Midbrain (tissue), 1 donor: ENCODE measurements at places on chromosomes 1 and 21.

DNA sequence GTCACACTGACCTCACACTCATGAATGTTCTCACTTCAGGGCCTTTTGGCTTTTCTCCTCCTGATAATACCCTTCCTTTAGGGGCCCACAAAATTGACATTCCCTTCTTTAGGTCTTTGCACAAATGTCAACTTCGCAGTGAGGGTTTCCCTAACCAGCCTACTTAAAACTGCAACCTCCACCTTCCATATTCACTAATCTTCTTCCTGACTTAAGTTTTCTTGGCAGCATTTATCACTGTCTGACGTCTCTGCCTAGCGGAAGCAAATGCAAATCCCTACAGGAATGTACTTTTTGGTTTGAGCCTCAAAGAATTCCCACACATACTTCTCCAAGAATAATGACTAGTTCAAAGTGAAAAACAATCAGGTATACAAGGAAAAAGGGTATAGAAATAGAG, 32.8 kb downstream of the INTS7 start:
- no peak for DNase-seq

- no peak for DNase-seq
Observed at GRCh38 chr21:46555678-46556077, 49.2 kb downstream of the S100B start.

DNA sequence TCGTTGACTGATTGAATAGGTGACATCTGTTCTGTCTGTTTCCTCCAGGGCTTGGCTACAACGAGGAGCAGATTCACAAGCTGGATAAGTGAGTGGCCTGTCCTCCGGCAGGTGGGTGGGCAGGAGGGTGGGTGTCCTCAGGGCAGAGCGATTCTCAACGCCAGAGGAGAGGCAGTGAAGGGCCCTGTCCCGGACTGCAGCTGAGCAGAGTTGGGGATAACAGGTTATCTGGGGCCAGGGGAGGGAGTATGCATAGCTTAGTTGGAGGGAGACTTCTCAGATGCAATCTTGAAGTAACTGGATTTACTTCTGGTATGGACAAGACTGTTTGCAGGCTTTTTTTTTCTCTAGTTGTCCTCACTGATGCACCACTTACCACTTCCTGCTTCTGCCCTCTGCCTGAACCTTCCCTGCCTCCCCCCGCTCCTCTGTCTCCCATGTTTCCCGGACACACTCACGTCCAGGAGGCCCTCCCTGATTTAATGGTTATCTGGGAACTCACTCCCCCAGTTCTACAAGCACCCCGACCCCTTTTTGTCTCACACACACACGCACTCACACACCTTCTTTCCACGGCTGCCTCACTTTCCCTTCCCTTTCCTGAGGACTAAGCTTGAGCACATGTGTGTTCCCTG, 16.4 kb upstream of the RASSF5 start:
- no peak for DNase-seq

- DNase-seq = peak; percentile 72
Observed at GRCh38 chr1:9455487-9456234, 83.6 kb upstream of the SLC25A33 start.

DNA sequence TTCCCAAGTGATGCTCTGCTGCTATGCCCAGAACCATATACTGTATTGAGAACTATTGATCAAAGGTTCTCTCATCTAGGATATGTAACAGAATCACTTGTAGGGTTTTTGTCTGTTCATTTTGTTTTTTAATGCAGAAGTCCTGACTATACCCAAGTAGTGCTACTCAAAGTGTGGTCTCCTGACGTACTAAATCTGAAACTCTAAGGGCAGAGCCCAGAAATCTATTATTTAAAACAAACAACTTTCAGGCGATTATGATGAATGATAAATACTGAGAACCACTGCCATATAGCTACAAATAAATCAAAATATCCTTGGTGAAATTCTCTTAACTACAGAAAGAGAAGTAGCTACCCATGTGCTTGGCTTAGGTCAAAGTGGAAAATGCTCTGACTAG, 10.1 kb downstream of the ZZZ3 start:
- no peak for DNase-seq

DNA sequence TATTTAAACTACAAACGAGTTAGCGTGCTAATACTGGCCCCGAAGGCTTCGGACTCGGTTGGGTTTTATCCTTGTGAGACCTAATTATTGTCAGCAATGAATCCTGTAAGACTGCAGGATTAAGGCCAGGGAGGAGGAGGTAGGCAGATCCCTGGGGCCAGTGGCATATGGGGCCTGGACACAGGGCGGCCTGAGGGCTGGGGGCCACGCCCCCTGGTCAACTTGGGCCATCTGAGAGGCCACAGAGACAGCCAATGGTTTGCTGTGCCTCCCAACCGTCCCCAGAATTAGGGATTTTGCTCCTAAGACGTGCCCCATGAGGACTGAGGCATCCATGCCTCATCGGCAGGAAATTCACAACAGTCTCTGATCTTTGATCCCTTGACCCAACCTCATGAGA, 31.1 kb upstream of the DISP3 start:
- no peak for DNase-seq

DNA sequence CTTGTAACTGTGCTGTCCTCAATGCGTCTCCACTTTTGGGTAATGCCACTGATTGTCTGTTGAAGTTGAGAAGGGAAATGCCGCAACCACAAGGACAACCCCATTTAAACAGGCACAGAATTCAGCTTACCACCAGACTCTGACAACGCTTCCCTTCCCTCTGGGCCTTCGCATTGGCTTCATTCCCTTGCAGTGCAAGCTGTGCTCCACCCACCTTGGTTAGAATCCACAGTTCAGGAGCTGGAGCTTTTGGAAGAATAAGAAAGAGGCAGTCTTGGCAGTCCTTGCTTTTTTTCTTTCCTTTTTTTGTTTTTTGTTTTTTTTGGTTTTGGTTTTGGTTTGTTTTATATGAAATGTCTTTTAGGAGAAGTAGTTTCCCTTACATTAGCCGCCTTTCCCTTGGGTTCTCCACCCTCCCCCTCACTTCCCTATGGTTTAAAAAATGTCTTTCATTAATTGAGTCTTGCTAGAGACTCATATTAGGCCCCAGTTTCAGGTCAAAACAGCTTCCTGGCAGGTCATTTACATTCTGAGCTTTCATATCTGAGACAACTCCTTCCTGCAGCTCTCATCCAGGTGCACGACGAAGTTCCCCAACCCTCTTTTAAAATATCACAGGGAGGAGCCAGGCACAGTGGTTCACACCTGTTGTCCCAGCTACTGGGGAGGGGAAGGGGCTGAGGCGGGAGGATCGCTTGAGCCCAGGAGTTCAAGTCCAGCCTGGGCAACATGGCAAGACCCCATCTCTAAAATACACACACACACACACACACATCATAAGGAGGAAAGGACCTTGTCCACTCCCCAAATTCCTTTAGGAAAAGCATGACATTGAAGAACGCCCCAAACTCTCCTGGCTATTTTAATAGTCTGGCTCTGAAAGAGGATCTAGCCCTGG, 20.7 kb upstream of the LAX1 start:
- DNase-seq = peak; percentile 55

- no peak for DNase-seq
Observed at GRCh38 chr1:232675260-232675659, 45.3 kb upstream of the SIPA1L2 start.

- no peak for DNase-seq
Observed at GRCh38 chr1:186943891-186944686, 115.3 kb downstream of the PLA2G4A start.

DNA sequence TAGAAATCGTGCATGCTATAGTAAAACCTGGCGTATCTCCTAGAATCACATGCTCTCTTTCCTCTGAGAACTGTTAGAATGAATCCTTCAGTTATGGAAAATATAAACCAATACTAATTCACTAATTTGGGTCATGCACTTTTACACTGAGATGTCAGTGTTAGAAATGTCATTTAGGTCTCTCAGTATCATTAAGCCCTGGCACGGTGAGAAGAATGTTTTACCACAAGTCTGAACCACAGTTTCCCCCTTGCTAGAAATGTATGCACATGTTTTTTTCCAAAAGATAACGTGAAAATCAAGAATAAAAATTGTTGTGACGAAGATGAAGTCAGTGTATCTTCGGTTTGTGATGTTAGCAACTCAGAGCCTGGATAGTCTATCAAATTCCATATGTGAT, 1062.7 kb upstream of the NCAM2 start:
- DNase-seq = no peak

GRCh38 chr1:12229835-12230548, at the start of gene VPS13D:
VPS13D (plus strand) TSS chr1:12230030; CDS start chr1:12234267, 4,237 bp downstream.
- DNase-seq = peak; percentile 81

DNA sequence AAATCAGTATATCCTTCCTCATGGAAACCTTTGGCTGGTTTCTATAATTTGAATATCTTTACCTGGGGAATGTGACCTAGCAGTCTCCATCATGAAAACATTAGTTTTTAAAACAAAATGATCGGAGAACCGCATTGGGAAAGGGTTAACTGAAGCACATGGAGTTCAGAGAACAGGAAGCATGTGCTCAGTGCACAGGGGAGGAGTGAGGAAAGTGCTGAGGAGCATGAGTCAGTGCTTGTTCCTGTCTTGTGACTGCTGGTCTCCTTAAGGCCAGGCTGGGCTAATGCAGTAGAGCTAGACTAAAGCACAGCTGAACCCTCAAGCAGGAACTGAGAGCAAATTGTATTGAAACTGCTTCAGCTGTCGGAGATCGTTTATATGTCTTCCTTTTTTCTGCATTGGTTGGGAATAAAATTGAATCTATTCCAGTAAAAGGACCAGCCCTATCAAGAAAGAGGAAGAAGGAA, 5.8 kb downstream of the IFI16 start:
- DNase-seq = peak; percentile 42

GRCh38 chr1:114668784-114669561, 876 bp downstream of the DENND2C start:
- no peak for DNase-seq

DNA sequence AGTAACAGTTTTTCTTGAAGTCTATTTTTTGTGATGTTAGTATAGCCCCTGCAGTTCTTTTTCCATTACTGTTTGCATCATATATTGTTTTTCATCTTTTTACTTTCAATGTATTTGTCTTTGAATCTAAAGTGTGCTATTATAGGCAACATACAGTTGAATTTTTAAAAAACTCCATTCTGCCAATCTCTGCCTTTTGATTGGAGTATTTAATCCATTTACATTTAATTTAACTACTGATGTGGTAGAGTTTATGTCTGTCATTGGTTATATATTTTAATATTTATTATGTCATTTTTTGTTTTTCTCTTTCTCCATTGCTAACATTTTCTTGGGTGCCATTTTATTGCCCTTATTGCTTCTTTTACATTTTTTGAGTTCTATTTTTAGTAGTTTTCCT, 296.3 kb downstream of the HMCN1 start:
- DNase-seq = no peak

DNA sequence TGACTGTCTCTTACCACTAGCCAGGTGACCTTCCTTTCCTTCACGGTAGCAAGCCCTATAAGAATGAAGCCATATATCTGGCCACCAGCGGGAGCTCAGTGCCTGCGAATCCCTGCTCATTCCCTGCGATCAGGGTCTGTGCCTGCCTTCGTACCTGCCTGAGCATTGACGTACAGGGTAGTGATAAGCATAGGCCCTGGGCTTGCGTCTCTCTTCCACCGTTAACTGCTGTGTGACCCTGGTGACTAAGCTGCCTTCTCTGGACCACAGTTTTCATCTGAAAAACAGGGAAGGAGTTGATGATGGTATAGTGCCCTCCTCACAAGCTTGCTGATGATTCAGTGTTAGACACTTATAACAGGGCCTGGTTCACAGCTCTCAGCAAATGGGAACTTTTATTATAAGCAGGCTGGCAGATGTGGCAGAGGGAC, 4.1 kb downstream of the ZC3H12A start:
- DNase-seq = no peak

DNA sequence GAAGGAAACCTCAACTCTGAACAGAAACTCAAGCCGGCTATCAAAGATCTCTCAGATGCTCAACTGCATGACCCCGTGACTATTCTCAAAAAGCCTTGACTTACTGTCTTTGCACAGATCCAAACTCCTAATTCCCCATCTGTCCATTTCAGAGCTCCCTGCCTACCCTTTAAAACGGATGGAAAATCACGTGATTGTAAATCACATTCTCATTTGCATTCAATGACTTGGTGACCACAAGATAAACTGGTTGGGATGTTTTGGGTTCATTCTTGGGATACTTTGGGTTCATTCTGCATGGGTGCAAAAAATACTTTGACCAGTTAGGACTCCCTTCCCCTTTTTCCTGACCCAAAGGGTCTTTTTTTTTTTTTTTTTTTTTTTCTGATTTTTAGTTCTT, 41.3 kb upstream of the RUNX1 start:
- no peak for DNase-seq

DNA sequence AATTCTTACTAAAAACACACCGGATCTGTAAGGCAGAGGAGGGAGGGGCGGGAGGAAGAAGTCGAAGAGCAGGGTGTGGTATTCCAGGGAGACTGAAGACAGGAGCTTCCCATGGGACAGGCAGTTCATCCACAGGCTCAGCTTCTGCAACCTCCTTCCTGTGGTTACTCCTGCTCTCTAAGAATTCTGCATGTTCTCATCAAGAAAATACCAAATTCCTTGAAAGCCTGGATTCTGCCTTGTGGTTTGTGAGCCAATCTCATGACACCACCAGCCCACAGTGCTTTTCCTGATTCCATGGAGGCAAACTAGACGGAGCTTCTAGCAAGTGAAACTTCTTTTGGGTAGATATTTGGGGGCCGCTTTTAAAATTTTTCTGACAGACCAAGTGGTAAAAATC, 1.1 kb upstream of the ST6GALNAC3 start:
- no peak for DNase-seq

- no peak for DNase-seq
Observed at GRCh38 chr1:7389906-7390603, 381.0 kb upstream of the VAMP3 start.

GRCh38 chr1:183291216-183291762, 105.2 kb downstream of the LAMC2 start:
- DNase-seq = no peak

- no peak for DNase-seq
Observed at GRCh38 chr1:232334811-232335210, 295.1 kb downstream of the SIPA1L2 start.

GRCh38 chr1:58316141-58316540, 230.4 kb downstream of the OMA1 start:
- DNase-seq = no peak

- DNase-seq = no peak
Observed at GRCh38 chr1:211741116-211741515, 65.7 kb upstream of the NEK2 start.

DNA sequence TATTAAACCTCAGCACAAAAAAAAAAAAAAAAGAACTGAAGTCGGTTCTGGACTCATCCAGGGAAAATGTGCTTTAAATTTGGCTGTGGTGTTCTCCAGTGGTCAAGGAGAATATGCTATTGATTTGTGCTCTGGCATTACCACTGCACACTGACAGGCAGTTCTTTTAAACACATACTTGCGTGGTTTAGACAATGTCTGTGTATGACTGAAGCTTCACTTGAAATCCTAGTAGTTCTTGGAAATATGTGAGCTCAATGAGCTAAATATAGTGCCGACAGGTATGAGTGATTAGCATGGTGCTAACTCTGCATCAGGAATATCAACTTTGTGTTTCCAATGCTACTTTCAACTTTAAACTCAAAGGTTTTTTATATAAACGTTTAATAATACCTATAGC, 415.6 kb downstream of the SMYD3 start:
- DNase-seq = no peak

GRCh38 chr1:234372011-234372757, 1.1 kb upstream of the COA6 start:
- DNase-seq = no peak
